Renal cortex interstitium (tissue), 15 donors: ENCODE measurements at places on chromosomes 7 and 10.

GRCh38 chr7:86648169-86648568, 4.5 kb downstream of the GRM3 start:
- no peak for DNase-seq

DNA sequence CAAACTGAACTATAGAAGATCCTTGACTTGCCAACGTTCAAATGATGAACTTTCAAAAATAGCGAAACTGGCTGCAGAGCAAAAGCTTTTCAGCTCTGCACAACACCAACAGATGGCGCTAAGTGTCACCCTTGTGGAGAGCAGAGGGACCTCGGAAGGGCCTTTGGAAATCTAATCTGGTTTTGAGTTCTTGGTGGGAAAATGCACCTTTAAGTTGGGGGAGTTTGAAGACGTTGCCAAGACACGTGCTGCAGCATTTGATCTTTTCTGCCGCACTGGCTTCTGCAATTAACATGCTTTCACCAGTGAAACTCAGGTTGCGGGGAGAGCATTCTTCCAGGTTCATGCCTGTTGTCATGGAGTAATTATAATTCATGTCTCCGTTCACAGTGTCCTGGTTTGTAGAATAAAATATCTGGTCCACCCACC, 26.3 kb upstream of the WDR11 start:
- no peak for DNase-seq

- DNase-seq: no peak
Observed at GRCh38 chr7:116557066-116557585, 32.3 kb downstream of the CAV1 start.

GRCh38 chr7:127751490-127752448, 99.8 kb downstream of the SND1 start:
- DNase-seq: no peak

DNA sequence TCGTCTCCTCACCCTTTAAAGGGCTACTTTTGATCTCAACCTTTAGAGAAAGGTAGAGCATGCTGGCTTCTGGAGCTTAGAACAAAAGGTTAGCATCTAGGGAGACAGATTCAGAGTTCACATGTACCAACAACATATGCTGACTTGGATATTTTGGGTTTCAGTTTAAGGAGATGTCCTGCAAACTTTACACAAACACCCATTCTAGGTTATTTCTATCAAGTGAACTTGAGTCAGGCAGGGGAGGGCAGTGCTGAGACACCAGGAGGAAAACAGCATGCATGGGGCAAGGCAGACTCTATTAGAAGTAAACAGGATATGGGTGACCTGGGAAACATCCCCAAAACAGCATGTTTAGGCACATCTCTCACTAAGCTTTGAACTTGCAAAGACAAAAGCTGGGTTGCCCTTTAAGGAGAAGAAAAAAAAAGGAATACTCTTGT, 43.8 kb downstream of the ARL4A start:
- DNase-seq: no peak

- no peak for DNase-seq
Observed at GRCh38 chr7:20825555-20825954, 38.9 kb upstream of the SP8 start.

- no peak for DNase-seq
Observed at GRCh38 chr10:96685306-96685705, 35.0 kb downstream of the PIK3AP1 start.

- DNase-seq: no peak
Observed at GRCh38 chr7:19375976-19376375, 230.8 kb upstream of the FERD3L start.

GRCh38 chr7:30726296-30727006, 25.5 kb upstream of the INMT start:
- no peak for DNase-seq

DNA sequence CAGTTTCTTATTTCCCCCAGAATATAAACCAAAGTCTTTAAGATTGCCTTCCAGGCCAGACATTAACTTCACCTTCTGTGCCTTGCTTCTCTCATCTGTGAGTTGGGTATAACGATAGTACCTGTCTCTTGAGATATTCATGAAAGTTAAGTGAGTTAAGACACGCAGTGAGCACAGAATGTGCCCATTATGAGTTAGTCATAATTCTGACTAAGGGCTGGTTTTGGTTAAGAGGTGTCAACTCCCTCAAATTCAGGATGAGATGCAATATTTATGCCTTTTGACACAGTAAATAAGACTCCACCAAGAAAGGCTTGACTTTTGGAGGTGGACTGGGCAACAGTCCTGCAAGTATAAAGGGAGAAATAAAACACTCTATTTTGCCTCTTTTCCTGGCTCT, 528.7 kb upstream of the IGFBP3 start:
- DNase-seq: no peak

- no peak for DNase-seq
Observed at GRCh38 chr7:985915-986741, 3.1 kb downstream of the CYP2W1 start.

GRCh38 chr7:125033506-125033905, 103.9 kb upstream of the POT1 start:
- no peak for DNase-seq

- DNase-seq: no peak
Observed at GRCh38 chr10:311901-312665, 176.8 kb downstream of the ZMYND11 start.

GRCh38 chr10:122508021-122508420, 46.7 kb downstream of the HTRA1 start:
- no peak for DNase-seq

GRCh38 chr7:2680792-2681490, 7.1 kb upstream of the AMZ1 start:
- DNase-seq: no peak

GRCh38 chr7:90889210-90889609, 293.1 kb downstream of the CDK14 start:
- DNase-seq: no peak

DNA sequence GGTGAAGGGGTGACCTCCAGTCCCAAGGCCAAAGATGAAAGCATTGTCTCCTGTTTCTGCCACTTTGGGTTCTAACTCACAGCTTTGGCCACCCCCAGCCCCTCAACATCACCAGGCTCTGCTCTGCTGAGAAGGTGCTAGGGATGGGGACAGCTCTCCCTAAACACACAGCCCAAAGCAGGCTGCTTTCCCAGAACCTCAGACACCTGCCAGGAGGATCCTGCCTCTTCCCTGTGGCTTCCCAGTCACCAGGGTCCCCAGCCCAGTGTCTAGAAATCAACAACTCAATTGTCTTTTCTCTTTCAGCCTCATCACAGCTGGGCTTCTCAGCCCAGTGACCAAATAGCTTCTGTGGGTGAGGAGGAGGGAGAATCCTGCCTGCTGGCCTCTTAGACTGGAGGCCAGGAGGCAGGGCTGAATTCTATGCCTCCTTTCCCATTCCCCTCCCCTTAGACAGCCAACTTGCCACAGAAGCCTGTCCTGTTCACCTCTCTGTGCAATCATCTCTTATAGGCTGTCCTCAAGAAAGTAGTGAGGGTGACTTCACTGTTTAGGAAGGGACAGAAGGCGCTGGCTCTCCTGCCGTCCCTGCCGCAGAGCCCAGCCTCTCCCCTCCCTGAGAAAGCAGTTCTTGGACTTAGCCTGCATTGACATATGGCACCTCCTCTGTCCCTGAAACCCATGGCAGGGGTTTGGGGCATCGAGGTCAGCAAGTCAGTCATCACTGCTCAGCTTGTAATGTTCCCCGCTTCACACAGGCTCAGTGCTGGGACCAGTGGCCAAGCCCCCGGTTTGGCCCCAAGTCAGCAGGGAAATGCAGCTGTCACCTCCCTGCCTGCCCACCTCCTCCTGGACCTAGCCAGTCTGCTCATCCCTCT, 3.7 kb downstream of the FGF8 start:
- DNase-seq: no peak

GRCh38 chr7:117017017-117017451, 63.7 kb downstream of the ST7 start:
- DNase-seq: no peak

GRCh38 chr7:132377703-132378584, 198.3 kb downstream of the PLXNA4 start:
- DNase-seq: no peak

- no peak for DNase-seq
Observed at GRCh38 chr7:107920048-107920772, 29.2 kb downstream of the DLD start.

GRCh38 chr7:152392254-152392653, 43.5 kb downstream of the KMT2C start:
- no peak for DNase-seq

GRCh38 chr10:51129946-51130544, 55.8 kb downstream of the PRKG1 start:
- no peak for DNase-seq

DNA sequence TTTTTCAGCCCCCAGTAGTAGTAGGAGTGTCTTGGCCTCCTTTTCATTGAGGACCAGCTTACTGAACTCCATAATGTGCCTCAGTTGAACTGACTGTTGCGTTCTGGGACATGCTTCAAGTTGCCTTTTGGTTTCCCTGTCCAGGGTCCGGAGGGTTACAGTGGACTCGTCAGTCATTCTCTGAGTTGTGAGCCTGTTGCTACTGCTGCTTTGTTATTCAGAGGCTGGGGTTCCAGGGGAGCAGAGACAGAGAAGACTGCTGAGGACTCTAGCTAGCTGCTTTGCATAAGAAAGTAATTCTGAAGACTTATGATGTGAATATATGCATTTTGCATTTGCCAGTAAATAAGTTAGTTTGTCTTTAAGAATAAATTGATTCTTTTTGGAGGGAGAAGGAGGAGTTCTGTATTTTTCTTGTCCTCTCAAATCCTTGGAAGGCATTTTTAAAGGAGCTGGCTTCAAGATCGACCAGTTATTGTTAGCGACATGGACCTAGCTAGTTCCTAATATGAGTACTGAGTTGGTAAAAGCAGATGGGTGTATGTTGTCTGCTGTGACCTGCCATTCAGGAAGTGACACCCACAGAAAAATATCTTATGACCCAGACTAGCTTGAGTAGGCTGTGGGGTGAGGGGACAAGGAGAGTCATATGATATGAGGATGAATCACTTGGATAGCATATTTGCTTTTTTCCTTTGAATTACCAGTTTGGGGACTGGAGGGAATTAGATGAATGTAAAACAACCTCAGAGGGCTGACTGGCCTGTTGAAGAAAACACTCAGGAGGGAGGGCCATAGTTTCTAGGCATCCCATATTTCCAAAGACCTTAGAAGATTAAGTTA, 8.3 kb downstream of the PI4K2A start:
- no peak for DNase-seq

DNA sequence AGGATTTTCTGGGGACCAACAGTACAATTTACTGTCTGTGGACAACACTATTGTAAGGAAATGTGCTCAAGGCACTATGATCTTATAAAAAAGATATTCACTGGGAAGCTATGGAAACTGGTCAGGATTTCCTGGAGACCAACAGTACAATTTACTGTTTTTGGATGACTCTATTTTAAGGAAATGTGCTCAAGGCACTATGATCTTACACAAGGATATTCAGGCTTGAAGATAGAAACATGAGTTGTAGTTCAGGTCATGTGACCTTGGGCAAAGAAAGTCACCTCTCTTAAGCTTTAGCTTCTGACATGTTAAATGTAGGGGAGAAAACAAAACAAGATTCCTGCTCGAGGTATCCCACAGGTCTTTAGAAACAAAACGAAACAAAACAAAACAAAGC, 1.7 kb upstream of the ITPRID1 start:
- no peak for DNase-seq

GRCh38 chr10:123553810-123554430, 112.2 kb upstream of the GPR26 start:
- no peak for DNase-seq

- DNase-seq: no peak
Observed at GRCh38 chr7:66728571-66728970, 12.0 kb upstream of the RABGEF1 start.

DNA sequence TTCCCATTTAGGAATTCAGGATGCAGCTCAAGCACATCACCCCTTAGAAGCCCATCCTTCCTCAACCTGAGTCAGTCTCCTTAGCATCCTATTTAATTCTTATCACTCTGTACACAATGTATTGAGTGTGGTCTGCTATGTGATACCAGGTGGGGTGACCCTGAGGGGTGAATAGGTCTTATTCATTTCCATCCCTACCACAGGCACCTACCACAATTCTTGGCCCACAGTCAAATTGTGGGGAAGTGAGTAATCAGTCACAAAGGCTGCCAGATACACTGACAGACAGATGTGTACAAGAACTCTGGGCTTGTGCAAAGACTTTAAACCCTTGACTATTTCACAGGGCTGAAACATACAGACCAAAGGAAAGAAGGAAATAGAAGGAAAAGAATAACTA, 560.5 kb downstream of the PARD3 start:
- no peak for DNase-seq

GRCh38 chr7:25621993-25622392, 393.7 kb upstream of the NPVF start:
- DNase-seq: no peak

DNA sequence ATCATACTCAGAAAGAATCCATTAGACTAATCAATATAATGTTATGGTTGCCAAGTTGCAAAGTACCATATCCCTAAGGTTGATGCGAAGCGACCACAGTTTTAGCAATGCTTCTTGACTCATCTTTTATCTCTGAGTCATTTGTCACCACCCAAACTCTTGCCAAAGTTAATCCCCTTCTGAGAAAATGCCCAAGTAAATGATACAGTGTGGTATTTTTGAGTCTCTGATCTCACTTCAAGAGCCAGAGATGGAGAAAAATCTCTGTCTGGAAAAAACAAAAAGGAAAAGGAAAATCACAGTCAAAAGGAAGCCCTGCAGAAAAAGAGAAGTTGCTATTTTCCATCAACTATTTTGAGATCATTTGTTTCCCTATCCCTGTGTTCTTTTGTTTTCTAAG, 26.7 kb upstream of the OTUD1 start:
- no peak for DNase-seq

- no peak for DNase-seq
Observed at GRCh38 chr10:14617852-14618251, 156.8 kb downstream of the FAM107B start.

DNA sequence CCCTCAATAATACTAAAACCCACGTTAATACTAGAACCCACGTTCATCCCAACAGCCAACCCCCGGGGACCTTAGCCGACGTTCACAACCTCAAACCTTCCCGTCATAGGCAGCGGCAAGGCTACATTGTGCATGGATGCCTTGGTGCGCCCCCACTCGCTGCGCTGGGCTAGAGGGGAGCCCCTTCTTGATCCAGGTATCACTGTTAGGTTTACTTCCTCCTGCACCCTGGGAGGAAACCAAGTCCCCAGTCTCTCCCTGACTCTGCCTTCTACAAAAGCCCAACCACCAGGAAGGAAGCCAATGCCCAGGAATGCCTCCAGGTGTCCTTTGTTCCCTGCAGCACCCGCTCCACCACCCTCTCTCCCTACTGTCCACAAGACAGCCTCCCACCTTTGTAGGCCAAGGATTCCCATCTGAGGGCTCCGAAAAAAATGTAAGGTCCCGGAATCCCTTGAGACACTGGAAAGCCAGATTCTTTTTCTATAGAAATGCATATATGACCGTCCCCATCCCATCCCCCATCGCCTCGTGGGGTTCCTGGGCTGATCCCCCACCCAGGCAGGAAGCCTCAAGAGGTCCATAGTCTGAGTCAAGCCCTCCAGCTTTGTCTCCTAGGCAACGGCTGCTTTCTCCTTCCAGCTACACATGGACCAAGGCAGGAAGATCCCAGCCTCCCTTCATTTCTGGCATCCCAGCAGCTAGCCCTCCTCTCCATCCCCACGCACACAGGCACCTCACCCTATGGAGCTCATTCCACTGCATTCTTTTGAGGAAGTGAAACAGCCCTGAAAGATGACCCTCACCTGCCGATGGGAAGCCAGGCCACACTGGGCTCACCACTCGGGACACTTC, 25.2 kb downstream of the CTBP2 start:
- no peak for DNase-seq
